ENCODE measurements at places on chromosomes 7 and 10.

GRCh38 chr10:30645340-30645827 lies 15.8 kb upstream of the LYZL2 start:
- no peak for DNase-seq

DNA sequence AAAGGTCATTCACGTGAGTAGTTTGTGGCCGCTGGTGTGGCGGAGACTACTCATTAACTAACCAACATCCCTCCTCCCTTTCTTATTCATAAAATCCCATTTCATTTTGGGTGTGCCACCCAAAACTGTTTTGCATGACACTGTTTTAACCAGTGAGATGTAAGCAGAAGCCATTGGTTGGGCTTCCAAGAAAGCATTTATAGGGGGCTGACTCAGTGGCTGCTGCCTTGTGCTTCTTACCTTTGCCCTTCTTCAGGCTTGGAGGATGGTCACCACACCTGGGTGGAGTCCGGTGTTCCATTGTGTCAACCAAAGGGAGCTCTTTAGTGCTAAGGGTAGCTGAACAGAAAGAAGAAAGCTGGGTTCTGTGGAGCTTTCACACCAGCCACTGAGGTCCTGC lies 37.2 kb upstream of the EPC1 start:
- DNase-seq, result no peak

- DNase-seq, result no peak
Observed at GRCh38 chr10:85557077-85557476, 809.5 kb downstream of the GRID1 start.

DNA sequence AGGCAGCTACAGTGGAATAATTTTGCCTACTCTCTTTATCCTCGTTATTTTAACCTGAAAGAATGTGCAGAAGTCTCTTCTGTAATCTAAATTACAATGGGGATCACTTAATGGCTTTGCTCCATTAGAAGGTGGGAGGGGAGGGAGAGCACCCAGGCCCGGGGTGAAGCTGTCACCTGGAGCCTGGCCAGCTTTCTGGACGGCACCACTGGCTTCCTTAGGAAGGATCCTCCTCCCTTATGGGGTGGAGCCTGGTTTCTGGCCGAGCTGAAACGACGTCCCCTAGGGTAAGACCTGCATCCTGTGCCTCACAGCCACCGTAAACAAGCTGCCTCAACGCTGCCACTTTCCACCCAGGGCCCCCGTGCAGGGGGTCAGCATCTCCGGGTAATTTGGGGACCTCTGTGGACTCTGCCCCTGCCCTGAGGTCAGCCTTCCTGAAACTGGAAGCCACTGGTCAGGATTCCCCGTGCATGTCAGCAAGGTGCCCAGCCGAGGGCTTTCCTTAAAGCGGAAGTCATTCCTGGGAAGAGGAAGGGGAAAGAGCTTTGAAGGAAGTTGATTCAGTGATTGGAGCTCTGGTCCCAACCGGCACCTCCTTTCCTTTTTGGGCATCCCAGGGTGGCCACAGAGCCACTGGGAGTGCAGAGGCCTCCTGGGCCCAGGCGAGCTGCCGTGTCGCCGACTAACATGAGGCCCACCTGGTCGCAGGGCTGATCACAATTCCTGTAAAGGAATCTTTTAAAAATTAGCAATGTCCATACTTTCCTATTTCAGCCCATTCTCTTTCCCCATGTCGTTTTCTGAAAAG lies 569.1 kb downstream of the DNAJB6 start:
- DNase-seq, result no peak

- peak; percentile 14 for DNase-seq
Observed at GRCh38 chr10:97574374-97575126, 2.0 kb downstream of the ANKRD2 start.
